HFFc6 (cell line): ENCODE measurements at places on chromosomes 16 and 17. TPM values are rescaled to one million over a fixed set of nuclear protein-coding genes. Genes with fewer than 3 reads are reported as not detected.
A peak's percentile ranks its signal among the peaks of the same experiment; 100 is the strongest.

DNA sequence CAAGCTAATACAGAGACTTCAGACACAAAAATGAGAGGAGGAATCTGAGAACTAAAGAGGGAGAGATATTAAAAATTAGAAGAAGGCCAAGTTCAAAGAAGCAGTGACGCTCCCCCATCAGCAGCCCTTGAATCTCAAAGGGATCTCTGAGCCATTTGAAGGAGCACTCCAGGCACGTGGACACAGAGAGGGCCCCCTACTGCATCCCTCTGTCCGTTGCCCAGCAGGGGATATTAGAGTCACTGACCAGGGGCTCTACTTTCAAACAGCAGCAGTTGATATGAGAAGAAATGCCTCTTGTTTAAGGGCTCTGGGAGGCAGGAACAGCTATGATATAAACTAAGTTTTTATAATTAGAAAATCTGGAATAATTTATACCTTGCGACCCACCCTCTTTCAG lies 479.0 kb upstream of the SALL1 start:
- no peak for DNase-seq

Gene MPHOSPH6
- 21.3 to 31.6 TPM (median 22.8 TPM) in 3 replicates for total RNA-seq

Gene TBC1D3D
- 1.3 TPM in 1 of 3 replicates, not detected in the others for total RNA-seq

- DNase-seq = no peak
Observed at GRCh38 chr17:16938496-16939207, 33.3 kb downstream of the TNFRSF13B start.

Gene PRPSAP1
- 30.6 to 38.4 TPM (median 34.4 TPM) in 3 replicates for total RNA-seq

Gene CCDC154
- total RNA-seq = 0.13 to 0.52 TPM (median 0.30 TPM) in 3 replicates

DNA sequence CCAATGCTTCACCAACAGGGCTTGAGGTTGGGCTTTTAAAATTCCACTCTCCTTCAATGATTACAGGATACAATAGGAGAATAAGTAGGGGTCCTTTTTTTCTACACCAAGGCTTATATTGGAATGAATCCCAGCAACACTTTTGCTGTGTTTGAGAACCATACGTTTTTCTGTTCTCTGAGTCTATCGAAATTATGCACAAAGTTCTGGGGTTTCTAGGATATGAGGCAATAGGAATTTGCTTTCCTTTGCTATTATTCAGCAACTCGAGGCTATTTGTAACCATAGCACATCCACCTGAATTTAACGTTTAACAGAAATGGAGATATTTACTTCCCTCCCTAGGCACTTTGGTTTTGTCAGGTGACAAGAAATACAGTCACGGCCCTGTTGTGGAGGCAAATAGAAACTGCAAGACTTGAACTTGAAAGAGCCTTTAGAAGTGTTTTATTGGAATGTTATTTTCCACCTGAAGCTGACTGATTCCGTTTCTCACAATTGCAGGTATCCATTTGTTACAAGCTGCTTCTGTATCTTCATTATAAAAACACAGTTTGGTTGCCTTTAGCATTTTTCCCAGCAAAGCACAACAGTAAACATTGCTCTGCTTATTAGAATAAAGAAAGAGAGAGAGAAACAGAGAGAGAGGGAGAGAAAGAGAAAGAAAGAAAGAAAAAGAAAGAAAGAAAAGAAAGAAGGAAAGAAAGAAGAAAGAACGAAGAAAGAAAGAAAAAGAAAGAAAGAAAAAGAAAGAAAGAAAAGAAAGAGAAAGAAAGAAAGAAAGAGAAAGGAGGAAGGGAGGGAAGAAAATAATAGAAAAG lies 109.6 kb downstream of the HS3ST3A1 start:
- DNase-seq = no peak

GRCh38 chr17:61227866-61228265 lies 171.8 kb upstream of the TBX2 start:
- no peak for DNase-seq

- no peak for DNase-seq
Observed at GRCh38 chr16:59478838-59479237, 744.7 kb upstream of the GOT2 start.

Gene ZSCAN10
- total RNA-seq = not detected in 3 replicates

Gene PRSS36
- total RNA-seq = 0.40 to 0.81 TPM (median 0.50 TPM) in 3 replicates

DNA sequence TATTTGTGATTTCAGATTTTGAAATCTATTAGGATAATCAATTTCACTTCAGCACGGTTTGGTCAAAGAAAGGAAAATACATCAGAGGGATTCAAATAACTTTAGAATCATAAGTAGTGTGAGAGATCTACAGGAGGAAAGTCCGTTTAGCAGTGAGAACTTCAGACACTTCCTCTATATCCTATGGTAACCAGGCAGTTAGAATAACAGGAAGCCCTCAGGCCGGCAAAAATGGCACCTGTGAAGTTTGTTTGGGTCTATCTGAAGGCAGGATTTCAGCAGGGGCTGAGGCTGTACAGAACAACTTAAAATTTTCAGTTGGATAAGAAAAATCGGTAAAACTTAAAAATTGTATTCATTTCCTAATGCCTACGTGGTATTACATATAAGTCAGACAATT lies 24.9 kb downstream of the KCNJ16 start:
- no peak for DNase-seq

- DNase-seq = peak; percentile 84
Observed at GRCh38 chr17:35082073-35082657, 18.7 kb upstream of the RFFL start.

DNA sequence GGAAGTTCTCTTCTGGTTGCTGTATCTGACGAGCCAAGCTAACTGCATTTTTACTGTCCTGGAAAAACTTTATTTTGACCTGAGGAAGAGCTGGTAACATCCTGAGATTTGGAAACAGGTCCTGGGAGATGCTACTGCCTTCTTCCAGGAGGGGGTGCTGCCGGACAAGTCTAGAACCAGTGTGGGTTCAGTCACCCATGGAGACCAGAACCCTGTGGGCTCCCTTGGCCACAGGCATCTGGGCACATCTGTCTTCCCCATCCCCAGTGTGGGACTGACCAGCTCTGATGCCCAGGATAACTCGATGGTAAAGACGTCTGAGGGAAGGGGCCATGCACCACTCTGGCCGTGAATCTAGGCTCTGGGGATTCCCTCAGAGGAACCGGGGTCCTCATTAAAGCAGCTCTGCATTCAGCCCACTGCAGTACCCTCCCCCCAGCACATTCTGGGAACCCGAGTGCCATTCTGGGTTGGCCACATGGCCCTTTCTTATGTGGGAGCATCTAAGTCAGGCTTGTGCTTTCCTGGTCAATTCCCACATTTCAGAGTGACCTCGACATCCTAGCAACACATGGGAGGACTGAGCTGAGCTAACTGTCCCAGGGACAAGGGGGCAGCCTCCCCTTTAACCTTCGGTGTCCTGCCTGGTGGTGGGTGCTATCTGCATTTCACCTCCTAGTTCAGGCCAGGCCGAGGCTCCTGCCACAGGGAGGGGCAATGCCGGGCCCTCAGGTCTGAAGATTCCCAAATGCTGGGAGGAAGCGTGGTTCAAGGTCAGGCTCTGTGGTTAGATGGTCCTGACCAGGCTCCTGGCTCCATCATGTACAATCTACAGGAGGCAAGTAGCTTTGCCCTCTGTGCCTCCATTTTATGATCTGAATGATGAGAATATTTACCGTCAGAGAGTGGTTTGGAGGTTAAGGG lies 6.4 kb downstream of the C16orf86 start:
- DNase-seq = peak; percentile 52

Gene CRYBA1
- not detected in 3 replicates for total RNA-seq

- no peak for DNase-seq
Observed at GRCh38 chr17:36937001-36937958, at the start of gene LHX1. Gene LHX1, plus strand, starts transcription at chr17:36937475. Its CDS starts 723 bp downstream, at chr17:36938198.

GRCh38 chr17:52276381-52277008 lies 118.0 kb upstream of the CA10 start:
- DNase-seq = no peak

GRCh38 chr16:85871756-85872155 lies 27.2 kb upstream of the IRF8 start:
- DNase-seq = no peak

DNA sequence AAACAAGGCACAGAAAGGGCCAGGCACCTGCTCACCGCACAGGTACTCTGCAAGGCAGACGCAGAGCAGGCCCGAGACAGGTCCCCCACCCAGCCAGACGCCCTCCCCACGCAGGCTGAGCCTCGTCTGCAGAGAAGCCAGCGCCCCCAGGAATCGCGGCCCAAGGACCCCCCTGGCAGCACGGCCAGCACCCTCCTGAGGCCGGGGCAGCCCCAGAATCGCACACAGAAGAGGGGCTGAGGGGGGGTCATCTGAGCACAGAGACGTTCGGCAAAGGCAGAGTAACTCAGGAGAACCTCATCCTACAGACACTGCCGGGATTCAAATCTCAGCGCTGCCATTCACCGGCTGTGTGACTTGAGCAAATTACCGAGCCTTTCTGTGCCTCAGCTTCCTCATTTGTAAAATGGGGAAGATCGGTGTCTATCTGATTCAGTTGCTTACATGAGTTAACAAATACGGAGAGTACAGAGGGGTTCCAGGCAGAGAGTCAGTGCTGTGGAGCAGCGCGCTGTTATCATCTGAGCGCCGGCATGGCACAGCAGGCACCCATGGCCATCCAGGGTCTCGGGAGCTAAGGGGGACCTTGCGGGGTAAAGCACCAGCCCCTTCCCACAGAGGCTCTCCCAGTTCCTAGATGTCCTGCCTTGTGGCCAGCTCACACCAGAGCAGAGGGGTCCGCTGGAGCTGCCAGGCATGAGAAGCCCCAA lies 10.4 kb downstream of the EMC6 start:
- no peak for DNase-seq

DNA sequence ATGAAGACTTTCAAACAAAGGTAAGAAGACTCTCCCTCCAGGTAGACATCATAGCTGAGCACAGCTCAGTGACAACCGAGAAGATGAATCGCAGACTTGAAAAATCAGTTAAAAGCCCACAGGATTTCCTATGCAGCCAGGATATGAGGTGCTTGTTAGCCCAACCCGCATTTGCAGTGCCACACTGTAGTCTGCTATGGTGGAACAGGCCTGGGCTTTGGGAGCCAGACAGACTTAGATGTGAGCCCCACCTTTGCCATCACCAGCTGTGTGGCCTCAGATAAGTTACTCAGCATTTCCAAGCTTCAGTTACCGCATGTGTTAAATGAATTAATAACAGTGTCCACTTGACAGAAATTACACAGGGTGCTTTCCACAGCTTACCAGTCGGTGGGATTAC lies 204.4 kb upstream of the HS3ST3A1 start:
- DNase-seq = no peak

DNA sequence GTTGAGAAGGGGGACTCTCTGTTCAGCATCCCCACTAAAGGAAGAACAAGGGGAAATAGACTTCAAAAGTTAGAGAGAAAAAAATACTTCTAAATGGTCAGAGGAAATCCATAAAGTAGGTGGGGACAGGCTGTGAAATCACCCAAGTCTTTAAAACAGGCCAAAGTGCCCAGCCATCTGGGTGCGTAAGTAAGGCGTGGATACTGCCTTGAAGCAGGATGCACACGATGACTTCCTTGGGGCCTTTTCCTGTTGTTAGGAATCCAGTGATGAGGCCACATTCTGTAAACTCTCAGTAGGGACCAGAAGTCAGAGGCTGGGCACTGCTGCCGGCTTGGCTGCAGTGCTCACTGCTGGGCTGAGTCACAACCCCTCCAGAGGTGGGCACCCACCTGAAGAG lies 9.2 kb downstream of the AXIN2 start:
- DNase-seq = no peak

DNA sequence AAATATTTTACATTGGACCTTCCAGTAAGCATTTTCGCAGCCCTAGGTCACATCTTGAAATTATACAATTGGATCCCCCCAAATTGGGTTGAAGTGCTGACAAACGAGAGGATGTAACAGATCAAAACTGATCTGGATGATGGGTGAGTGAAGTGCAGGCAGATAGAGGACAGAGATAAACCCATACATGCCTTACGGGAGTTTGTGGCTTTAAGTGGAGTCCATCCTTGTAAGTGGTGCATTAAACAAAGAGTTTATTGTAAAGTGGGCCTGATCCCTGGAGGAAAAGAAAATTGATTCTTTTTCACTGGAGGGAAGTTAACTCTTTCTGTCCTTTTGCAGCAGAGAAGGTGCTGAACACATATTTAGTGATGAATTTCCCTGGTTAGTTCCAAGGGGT lies 39.0 kb upstream of the KCNJ2 start:
- no peak for DNase-seq

Gene NOS2
- not detected in 3 replicates for total RNA-seq

- DNase-seq = peak; percentile 10
Observed at GRCh38 chr17:57949649-57950048, 5.6 kb downstream of the CUEDC1 start.

Gene NGFR
- total RNA-seq = 0.08 to 0.15 TPM (median 0.13 TPM) in 3 replicates

Gene CMTM2
- total RNA-seq = not detected in 3 replicates

DNA sequence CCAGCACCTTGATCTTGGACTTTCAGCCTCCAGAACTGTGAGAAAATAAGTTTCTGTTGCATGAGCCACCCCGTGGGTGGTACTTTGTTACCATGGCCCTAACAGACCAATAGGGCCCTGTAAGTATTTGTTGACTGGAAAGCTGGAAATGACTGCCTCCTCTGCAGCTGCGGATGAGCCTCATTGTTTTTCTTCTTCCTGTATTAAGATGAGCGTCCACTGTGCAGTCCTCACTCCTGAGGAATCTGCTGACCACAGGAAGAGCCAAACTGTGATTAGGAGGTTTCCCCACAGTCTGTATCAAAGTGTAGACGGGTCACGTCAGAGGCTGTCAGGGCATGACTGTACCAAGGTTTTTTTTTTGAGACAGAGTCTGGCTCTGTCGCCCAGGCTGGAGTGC lies 12.2 kb upstream of the AKTIP start:
- DNase-seq = no peak

DNA sequence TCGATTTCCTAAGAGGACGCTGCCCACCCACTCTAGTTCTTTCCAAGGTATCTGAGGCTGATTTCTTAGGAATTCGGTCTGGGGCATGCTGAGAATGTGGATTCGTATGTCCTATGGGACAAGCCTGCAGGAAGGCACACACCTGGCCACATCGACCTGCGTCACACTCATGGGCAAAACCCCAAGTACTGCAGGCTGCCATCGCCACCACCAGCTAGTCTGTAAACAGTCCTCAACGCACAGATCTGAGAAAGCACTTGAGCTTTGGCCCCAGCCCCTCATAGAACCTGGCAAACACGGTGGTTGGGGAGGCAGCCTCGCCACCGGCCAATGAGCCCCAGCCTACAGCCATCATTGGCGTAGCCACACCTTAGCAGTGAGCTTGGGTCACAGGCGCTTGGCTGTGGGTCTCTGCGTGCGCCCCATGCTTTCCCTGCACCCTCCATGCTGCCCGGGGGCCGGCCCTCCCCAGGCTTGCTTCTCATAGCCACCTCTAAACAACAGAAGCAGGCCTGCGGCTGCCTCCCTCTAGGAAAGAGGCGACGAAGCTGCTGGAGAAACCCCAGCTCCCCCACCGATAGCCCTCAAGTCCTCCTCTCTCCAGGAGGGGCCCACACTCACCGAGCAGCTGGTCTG lies 75.1 kb downstream of the ZNF778 start:
- DNase-seq = no peak

- no peak for DNase-seq
Observed at GRCh38 chr16:1781254-1781653, 1.1 kb downstream of the SPSB3 start.

GRCh38 chr17:74493331-74493833 lies 26.9 kb downstream of the CD300A start:
- DNase-seq = peak; percentile 48

- no peak for DNase-seq
Observed at GRCh38 chr17:28928061-28928460, 23.3 kb downstream of the PHF12 start.

- DNase-seq = no peak
Observed at GRCh38 chr16:89297156-89297874, 79.8 kb downstream of the ZNF778 start.
